Glutamatergic neuron (in vitro differentiated cells): ENCODE measurements at places on chromosomes 6 and 20.

GRCh38 chr6:75581231-75581630, 20.4 kb upstream of the SENP6 start:
- DNase-seq, result no peak

DNA sequence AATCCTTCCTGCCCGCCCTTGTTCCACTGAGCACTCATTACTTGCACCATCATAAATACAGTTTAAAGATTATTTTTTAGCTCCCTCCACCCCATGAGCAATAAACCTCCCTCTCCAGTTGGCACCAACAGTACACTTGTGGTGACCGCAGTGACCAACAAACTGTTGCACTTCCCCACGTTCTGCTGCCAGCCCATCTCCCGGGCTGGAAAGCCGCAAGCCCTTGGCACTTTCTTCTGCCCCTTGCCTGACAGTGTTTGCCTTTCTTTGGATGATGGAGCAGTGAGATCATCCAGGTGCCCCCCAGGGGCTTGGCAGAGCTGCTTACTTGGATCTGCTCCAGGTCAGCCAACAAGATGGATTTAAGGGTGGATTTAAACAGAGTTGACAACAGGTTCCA, 21.6 kb downstream of the KCNB1 start:
- no peak for DNase-seq

GRCh38 chr6:109449795-109450673, 5.5 kb downstream of the MICAL1 start:
- DNase-seq, result no peak

DNA sequence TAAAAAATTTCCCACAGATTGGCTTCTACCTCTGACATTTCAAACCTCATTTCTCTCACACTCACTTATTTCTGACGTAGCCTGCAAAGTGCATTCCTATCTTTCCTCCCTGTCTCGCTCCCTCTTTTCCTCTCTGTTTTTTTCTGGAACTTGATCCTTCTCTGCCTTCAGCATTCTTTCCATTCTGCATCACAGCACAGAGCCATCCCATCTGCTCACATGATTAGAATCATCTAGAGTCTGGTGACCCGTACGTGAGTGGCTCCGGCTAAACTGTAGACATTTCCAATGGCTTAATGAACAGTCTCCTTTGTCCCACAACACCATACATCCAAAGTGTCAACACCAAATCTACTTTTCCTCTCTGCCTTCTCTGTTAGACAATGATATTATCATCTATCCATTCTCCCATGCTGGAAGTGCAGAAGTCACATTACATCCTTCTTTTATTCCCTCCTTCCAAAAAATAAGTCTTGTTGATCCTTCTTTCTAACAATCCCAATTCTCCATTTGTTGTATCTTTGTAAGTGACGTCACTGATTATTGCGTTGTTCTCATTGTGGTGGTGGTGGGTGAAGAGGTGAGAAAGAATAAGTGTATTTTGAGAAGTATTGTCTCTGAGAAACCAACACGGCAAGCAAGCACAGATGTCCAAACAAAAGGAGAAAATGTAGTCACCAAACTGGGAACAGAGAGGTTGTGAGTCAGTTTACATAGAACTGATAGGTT, 41.6 kb downstream of the OPRM1 start:
- DNase-seq, result no peak
